ENCODE measurements at places on chromosomes 5 and 9.

- DNase-seq, result no peak
Observed at GRCh38 chr5:61298066-61298465, 34.0 kb upstream of the ZSWIM6 start.

GRCh38 chr5:74075501-74076484 lies 449.8 kb downstream of the ARHGEF28 start:
- no peak for DNase-seq

DNA sequence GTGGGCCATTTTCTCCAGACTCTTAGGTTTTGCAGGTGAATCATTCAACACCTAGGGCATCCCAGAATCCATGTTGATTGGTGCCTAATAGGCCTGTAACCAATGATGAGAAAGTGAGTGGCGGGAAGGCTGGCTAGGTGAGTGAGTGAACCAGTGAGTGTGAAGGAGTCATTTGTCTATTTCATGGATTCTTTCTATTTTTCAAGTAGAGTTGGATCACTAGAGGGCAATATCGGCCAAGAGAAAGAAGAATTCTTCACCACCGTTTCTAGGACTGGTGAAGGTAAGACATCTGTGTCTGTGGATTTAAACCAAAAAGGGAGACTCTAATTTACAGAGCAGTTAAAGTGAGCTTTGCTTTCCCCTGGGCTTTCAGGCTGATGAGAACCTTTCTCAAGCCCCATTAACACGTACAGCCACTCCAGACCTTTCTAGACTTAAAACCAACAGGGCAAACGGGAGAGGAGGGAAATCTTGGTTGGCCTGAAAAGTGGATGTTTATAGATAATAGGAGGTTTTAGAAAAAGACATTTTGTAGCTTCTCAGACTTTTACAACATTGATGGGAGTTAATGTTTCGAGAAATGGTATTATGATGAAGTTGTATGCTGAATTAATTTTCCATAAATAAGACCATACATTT lies 114.3 kb upstream of the IL12B start:
- DNase-seq, result peak; percentile 33

DNA sequence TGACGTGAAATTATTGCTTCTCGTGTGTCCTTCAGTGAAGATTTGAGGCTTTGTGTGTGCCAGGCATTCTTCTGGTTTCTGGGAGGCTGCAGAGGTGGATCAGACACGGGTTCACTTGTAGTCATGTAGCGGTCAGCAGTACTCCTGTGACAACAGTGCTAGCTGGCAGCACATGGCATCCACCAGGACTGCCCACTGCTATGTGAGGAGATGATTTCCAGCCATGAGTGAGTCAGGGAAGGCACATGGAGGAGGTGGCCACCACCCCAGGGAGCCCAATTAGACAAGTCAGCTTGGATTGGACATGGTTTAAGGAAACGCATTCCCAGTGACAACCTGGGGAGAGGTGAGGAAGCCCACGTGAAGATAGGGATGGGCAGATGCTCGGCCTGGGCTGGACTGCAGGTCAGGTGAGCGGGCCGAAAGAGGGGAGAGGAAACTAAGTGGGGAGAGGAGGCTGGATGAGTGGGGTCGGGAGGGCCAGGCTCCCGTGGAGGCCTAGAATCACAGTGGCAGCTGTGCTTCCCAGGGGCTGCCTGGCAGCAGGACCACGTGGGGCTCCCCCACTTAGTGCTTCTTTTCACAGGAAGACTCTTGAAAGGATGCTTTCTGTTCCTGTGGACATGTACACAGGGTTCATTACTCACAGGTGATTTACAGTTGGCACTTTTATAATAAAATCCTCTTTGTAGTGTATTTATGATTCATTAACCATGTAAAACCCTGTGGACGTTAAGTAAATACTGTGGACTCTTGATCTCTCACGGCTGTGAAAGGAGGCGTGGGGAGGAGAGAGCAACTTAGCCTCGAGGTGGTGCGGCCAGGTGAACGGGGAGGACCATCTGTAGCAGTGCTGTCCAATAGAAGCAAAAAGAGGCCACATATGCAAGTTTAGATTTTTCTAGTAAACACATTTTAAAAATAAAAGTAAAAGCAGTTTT lies 80.0 kb upstream of the OTULINL start:
- DNase-seq, result no peak

GRCh38 chr5:175195698-175196656 lies 248.0 kb downstream of the DRD1 start:
- no peak for DNase-seq

DNA sequence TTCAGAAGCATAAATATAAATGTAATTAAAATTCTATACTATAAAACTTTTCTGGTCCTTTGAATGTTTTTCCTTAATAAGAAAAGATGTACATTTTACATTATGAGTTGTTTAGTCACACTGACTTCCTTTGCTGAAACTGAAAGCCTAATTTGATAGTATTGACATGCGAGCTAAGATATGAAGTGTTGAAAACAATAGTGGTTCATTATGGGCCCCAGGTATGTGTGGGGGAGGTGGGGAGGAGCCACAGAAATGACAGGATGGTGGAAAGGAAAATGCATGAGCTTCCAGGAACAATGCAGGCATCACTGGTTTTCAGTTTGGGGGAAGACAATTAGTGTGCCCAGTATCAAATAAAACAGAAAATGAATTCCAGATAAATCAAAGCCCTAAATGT lies 35.4 kb upstream of the RLN1 start:
- no peak for DNase-seq

GRCh38 chr9:122332083-122332482 lies 38.7 kb upstream of the PTGS1 start:
- no peak for DNase-seq

GRCh38 chr9:108854094-108854493 lies 1.7 kb downstream of the ACTL7B start:
- no peak for DNase-seq

DNA sequence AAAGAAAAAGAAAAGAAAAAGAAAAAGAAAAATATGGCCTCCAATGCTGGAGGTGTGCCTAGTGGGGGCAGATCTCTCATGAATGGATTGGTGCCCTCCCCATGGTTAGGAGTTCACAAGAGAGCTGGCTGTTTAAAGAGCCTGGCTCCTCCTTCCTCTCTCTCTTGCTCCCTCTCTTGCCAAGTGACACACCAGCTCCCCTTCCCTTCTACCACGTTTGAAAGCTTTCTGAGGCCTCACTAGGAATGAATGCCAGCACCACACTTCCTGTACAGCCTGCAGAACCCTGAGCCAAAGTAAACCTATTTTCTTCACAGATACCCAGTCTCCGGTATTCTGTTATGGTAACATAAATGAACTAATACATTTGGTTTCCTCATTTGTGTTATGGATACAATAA lies 14.4 kb upstream of the GALNT10 start:
- peak; percentile 61 for DNase-seq

DNA sequence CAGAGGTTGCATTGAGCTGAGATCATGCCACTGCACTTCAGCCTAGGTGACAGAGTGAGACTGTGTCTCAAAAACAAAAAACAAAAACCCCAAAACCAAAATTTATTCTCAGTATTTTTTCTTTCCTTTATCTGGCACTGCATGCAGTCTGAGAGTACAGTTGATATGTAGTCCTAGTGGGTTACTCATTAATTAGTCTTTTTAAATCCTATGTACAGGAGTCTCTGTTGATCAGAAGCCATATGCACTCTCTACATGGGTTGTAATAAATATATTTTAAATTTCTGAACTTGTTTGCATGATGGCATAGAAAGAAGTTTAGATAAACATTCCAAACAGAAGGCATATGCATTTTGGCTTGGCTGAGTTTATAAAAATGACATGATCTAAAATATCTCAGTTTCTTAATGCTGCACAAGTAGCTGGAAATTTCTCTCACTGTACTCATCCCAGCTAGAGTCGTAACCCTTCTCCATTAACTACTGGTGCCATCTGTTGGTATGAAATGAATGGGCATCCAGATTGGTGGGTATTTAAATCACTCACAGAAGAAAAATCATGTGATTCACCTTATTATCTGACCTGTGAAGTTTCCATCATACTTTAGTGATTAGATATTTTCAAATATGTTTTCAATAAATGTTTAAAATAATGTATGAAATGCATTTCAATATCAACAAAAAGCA lies 284.8 kb downstream of the CTNND2 start:
- DNase-seq, result no peak

- DNase-seq, result no peak
Observed at GRCh38 chr5:56212130-56212879, 20.8 kb downstream of the ANKRD55 start.

DNA sequence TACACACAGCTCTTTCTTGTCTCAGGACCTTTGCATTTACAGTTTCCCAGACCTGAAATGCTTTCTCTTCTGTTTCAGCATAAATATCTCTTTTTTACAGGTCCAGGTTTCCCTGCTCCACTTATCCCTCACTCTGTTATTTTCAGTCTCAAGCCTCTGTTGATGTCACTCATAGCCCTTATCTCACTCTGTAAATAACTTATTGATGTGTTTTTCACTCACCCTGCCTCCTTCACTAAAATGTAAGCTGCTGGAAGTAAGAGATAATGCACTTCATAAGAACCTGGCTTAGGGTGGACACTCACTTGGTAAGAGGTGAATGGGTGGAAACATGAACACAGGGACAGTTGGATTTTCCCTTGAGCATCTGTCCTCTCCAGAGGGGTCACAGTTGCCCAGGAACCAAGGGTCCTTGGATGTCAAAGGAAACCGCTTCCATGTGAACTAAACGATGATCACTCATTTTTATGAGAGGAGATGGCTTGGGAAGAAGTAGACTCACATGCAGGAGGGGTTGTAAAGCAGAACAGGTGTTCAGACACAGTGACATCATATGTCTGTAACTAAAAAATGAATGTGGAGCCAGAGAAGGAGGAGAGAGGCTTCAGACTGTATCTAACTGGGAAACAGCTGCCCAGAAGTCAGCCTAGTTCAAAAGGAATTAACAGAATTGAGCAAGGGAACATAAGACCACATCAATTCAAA lies 5.5 kb upstream of the HTR4 start:
- DNase-seq, result no peak

DNA sequence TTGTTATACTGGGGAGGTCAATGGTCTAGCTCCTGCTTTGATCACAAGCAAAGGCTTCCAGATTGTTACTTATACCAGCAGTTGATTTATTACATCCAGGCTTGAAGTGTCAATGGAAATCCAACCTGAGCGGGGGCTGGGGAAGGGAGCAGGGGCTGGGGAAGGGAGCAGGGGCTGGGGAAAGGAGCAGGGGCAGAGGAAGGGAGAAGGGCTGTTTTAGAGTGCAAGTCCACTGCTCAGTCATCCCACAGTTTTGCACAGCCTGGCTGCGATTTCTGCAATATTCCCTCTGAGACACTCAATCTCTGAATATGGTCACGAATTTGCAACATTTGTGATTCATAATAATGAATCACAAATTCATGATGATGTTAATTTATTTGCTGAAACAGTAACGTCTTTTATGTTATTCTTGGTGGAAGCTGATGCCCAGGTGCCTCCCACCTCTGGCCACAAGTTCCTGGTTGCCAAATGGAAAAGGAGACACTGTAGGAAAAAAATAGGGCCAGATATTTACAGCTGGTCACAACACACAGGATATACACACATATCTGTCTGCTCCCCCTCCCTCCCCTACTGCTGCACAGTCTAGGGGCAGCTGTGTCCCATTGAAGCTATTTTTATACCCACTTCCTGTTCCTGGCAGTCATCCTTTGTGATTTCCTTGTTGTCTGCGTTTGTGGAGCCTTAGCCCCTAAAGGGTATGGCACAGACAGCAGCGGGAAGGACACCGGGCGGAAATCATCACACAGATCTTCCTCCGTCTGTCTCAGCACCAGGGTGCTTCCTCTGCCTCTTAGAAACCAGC lies 325.1 kb downstream of the GADD45G start:
- no peak for DNase-seq

DNA sequence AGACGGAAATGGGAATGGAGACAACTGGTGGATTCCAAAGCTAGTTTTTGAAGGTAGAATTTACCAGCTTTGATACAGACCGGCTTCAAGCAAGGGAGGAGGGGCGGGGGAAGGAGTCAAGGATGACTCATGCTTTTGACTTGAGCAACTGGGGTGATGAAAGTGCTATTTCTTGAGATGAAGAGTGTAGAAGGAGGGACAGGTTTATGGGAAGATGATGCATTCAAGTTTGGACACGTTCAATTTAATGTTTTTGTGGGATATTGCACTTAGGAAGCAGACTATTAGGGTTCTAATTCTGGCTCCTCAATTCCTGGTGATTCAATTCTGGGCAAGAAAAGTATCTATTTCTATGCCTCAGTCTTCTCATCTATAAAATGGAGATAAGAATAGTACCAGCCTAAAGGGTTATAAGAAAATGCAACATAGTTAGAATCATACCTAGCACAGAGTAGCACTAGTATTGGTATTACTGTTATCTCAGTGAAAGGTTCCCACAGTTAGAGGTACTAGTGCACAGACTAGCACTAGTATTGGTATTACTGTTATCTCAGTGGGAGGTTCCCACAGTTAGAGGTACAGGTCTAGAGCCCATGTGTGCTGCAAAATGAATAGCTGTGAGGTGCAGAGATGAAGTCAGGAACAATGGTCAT lies 4.6 kb downstream of the NIPAL4 start:
- no peak for DNase-seq

DNA sequence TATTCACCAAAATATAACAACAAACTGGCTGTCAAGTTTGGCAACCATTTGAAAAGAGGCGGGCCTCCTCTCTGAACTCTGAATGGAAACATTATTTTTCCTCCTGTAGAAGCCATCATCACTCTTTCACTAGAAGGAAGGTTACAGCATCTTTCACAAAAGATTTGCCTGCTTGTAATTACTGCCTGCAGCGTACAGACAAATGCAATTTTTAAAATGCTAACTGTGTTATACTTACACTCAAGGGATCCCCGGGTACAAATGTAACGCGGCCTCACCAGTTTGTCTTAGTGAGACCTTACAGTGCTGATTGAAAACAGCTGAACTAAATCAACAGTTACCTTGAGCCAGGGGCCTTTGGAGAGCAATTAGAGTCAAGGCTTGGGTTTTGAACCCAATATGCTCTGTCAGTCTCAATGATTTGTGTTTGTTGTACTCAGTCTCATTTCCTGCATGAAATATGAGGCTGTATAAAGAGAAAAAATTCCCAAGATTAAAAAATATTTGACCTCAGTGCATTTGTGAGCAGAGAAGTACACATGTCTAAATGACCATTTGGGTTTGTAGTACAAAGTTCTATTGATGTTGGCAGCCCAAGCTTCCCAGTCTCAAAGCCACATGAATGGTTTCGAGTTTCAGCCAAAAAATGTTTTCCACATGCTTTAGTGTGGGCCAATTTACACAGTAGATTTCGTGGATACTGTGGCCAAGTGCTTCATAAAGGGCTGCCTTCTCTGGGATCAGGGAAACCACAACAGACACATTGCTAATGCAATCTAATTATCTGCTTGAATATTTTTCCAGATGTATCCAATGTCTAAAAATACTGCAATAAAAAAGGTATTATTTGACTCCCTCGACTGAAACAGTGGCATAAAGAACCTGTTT lies 500.0 kb downstream of the SPATA31D1 start:
- DNase-seq, result peak; percentile 67

DNA sequence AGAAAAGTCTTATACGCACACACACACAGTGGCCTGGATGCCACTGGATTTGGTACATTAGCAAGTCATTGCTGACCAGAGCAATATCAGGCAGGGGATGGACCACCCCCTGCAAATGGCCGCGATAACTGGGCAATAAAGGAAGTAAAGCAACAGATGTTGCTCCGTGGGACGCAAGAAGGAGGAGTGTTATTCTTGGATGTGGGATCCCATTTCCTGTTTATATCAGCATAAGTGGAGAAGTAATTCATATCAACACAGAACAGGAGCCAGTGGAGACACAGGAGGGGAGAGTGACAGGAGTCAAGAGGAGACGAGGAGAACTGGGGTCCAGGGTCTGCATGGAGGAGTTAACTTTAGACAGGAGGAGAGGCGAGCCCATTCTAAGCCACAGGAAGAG lies 18.4 kb downstream of the RUFY1 start:
- DNase-seq, result no peak

All from spinal cord (tissue), 10 donors.